ENCODE measurements at places on chromosomes 3 and 15. TPM values are rescaled to one million over a fixed set of nuclear protein-coding genes. Genes with fewer than 3 reads are reported as not detected.

Gene SUSD5
- total RNA-seq = 0.31 TPM

GRCh38 chr3:171561596-171562323 is 101.6 kb upstream of the TNIK start:
- no peak overlapping the region for H3K4me3 ChIP-seq
- no peak for DNase-seq
- H3K27ac ChIP-seq = no peak overlapping the region
- no peaks in the 10 kb centered on the region for H3K36me3 ChIP-seq
- H3K4me1 ChIP-seq = no peaks in the 10 kb centered on the region
- H3K27me3 ChIP-seq = no peaks in the 10 kb centered on the region

GRCh38 chr3:51735950-51736349 is 29.1 kb downstream of the GRM2 start:
- H3K27me3 ChIP-seq = no peaks in the 10 kb centered on the region
- H3K36me3 ChIP-seq = no peaks in the 10 kb centered on the region
- no peak overlapping the region for H3K27ac ChIP-seq
- no peak overlapping the region for H3K4me3 ChIP-seq

DNA sequence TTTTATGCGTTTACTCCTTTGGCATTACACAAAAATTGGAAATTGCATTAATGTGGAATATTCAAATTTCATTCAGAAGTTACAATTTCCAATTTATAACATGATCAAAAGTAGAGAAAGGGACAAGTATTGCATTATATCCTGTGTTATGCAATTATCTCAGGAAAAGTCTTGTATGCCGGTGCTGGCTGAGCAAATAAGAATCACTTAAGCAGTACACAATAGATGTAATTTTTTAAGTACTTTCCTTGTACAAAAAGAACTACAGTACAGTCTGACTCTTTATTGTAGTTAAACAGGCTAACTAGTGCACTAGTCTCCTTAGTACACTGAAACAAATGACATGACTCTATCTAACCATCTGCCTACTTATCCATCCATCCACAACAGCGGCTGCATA is 493.2 kb upstream of the KCNMB2 start:
- H3K4me3 ChIP-seq = no peak overlapping the region
- H3K27ac ChIP-seq = no peak overlapping the region
- no peaks in the 10 kb centered on the region for H3K27me3 ChIP-seq
- H3K4me1 ChIP-seq = no peaks in the 10 kb centered on the region

Gene RPUSD3
- total RNA-seq = 19.1 TPM

Measured in pancreas (tissue), 10 donors.